ENCODE measurements at places on chromosomes 3 and 15.
A peak's percentile ranks its signal among the peaks of the same experiment; 100 is the strongest.

- no peak for DNase-seq
These were observed 3.0 kb upstream of the RHO start for GRCh38 chr3:129525341-129525968.

- no peak for DNase-seq
These were observed 55.2 kb upstream of the CPB1 start for GRCh38 chr3:148772361-148772760.

DNA sequence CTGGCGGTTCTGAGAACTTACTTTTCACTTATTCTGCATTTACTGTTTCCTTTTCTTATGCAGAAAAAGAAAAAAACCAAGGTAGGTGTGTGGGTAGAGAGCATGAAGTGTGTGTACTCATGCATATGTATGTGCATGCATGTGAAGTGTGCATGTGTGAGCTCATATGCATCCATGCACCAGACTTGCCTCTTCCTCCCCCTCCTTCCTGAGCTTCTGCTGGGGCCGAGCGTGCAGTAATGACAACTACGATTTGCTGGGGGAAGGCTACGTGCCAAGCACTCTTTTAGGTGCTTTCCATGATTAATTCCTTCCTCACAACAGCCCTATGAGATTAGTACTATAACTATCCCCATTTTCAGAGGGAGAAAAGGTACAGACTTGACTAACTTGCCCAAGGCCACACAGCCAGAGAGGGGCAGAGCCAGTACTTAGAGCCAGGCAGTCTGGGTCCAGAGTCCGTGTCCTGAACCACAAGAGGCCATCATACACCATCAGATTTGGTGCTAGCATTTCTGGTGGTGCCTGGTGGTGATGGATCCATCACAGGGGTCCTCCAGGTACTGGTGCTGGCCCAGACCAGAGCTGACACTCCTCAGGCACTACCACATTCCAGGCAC is 46.7 kb downstream of the CAPN3 start:
- DNase-seq = no peak

- DNase-seq = no peak
These were observed 29.2 kb downstream of the SENP8 start for GRCh38 chr15:72147418-72147817.

- DNase-seq = no peak
These were observed 37.0 kb downstream of the RASA2 start for GRCh38 chr3:141523615-141524375.

- DNase-seq = no peak
These were observed 40.9 kb downstream of the ACAP2 start for GRCh38 chr3:195401943-195402342.

DNA sequence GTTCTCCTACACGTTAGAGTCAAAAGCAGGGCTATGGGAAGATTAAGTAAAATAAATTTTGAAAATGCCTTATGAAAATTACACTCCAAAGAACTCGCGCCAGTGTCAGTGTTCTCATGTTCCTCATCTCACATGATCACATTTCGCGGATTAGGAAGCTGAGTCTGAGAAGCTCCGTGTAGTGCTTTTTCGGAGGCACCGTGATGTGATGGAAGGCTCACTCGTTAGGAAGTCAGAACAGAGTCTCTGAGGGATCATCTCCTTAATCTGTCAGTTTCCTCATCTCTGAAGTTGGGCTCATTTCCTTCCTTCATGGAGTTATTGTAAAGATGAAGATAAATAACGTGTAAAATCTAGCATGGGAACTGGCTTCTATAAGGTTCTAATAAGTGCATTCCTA is 3.2 kb downstream of the ADIPOQ start:
- DNase-seq = no peak

DNA sequence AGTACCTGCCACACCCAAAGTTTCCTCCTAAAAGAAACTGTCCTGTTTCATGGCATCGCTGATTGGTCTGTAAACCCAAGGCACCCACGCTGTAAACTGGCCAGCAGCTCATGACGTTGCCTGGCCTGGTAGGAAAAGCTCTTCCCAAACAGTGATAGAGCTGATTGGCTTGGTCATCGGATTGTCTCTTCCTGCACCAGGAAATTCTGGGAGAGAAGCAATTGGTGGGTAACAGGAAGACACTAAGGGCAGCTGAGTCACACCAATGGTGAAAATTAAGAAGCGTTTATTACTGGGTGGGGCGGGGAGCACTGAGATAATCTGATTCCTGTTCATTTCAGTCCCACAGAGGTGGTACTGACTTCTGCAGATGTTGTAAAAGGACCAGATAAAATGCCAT is 31.0 kb downstream of the KLHL6 start:
- DNase-seq = no peak

GRCh38 chr3:167743799-167744198 is 8.3 kb downstream of the SERPINI1 start:
- DNase-seq = no peak

DNA sequence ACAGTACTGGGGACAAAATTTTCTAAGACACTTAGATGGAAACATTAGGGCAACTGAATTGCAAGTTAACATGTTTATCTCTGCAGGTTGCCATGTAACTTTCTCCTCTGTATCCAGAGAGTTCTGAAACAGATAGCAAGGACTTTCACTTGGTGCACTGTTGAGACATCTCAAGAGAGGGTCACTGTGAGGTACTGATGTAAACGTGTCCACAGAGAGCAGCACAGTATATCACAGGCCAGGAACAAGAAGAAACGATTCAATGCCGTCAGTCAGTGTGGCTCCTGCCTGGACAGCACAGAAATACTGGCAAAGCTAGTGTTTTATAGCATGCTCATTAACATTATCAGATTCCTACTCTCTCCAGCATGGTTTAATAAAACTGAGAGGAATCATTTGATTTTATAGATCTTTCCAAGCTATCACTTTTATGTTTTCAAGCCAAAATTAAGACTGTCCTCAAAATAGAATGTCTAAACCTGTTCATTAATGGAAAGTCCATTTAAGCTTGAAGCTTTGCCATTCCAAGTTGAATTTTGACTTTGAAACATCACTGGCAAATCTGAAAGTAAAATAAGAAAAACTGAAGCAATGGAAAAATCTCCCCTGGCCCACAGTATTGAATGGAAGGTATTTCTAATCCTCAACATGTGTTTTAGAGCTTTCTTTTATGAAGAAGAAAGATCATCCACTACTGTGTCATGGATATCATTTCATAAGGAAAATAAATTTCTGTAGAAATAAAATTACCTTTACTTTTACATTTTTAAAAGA is 102.7 kb downstream of the IMPG2 start:
- no peak for DNase-seq

- DNase-seq = peak; percentile 92
These were observed 15.9 kb downstream of the IVD start for GRCh38 chr15:40421246-40422157.

DNA sequence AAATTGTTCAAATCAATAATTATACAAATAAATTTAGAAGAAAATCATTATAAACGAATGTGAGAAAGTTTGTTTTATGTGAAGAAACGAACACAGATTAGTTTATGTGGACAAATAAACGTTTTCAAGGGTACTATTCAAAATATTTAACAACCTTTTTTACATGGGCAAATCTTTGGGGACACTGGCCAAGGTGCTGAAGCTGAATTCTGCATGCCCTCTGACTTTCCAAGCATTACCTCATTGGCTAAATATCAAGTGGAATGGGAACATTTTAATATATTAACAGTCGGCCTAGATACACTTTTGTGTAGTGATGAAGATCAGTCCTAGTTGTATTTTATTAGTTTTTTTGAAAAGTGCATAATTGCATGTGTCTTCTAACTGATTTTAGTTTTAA is 636.4 kb upstream of the DPPA4 start:
- no peak for DNase-seq

DNA sequence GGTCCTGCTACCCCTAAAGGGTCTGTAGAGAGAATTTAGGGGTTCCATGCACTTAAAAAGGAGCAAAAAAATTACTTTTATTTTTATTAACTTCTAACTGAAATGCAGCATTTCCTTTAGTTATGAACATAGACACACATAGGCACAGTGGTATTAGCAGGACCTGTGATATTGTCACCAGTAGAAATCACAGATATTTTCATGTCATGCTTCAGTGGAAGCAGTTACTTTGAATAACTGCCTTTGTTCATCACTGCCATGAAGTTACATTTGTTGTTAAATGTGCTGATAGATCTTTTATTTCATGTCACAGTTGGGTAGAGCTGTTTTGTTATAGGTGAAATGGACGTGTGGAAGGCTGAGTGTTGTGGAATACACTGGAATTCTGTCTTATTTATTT is 37.4 kb downstream of the TRAK1 start:
- DNase-seq = peak; percentile 84

DNA sequence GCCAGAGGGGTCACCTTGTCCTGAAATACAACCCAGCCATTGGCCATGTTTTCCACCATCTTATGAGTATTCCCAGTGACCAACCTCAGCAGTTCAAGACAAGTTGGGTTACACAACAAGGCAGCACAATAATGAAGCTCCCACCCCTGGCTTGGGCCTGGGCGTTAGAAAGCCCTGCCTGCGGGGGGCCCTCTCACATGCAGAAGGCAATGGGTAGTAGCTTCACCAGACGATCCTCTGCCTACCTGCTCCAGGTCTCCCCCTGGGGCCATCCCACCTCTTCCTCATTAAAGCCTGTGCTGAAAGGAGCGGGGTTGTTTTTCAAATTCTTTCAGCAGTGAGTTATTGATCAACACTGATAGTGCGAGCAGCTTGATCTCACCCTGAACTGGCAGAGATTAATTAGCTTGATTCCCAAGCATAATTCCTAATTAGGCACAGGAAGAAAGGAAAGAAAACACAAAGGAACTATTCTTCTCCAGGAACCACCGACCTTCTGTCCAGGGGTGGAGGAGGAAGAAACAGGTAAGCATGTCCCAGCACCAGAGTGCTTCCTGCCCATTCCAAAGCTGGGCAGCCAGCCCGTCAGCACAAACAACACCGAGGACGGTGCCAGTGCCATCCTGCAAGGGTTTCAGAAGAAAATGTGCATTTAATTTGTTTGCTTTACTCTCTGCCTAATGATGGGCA is 79.7 kb upstream of the CGNL1 start:
- no peak for DNase-seq

DNA sequence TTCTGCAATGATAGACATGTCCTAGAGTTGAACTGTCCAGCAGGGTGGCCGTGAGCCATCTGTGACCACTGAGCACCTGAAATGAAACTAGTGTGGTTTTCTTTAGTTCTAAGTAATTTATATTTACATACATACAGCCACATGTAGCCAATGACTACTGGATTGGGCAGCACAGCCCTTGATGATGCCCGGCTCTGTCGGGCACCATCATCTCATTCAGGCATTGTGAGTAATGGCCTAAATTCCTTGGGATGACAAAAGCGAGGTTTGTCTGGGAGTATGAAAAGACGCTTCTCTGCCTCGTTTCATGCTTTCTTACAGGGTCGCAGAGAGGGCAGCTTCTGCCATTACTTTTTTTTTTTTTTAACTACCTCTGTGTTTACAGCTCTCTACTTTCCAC is 251.9 kb upstream of the HES1 start:
- no peak for DNase-seq

DNA sequence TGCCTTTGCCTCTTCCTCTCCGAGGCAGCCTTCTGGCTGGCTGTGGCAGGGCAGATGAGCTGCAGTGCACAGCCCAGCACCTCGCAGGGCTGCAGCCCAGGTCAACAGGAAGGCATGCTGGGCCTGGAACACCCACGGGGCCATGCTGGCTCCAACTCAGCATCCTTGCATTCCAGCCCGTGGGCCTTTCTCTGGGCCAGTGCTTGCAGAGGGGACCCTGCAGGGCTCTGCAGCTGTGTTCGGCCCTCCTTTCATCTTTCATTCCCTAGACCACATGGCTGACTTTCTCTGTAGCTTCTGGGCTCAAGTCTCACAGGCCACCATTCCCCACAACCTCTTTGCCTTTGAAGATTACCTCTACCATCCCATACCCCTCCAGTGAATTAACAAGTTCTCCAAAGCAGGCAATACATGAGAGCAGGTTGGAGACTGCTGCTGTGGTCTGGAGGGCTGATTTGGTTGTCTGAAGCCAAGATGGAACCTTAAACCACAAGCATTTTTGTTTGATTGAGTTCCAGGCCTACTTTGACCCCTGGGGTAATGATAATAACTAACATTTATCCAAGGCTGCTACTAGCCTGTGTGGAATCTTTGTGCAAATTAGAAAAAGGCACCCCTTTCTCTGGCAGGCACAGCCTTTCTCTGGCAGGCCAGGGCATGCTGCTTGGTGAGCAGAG is 5.9 kb downstream of the FAM131A start:
- no peak for DNase-seq

- no peak for DNase-seq
These were observed 81.1 kb upstream of the MYZAP start for GRCh38 chr15:57510647-57511046.

DNA sequence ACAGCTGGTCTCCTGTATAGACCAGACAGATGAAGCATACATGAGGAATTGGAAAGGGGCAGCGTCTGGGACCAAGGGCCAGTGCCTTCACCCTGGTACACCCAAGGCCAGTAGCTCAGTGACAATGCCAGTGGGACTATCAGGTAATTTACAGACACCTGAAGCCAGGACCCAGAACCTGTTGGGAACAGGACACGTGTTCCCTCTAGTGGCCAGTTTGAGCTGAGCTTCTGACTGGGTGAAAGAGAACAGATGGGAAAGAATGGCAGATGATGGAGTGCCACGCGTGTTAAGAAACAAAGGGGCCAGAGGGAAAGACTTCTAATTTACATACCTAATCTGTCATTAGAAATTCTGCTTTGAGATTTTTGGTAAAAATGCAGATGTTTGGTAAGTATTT is 5.1 kb upstream of the SLC25A38 start:
- DNase-seq = peak; percentile 81

GRCh38 chr15:73699249-73700040 is 15.3 kb downstream of the CD276 start:
- DNase-seq = no peak
